Caudate nucleus (tissue), 63 donors: ENCODE measurements at places on chromosomes 1 and 21.

GRCh38 chr1:19165501-19165900, 44.6 kb downstream of the UBR4 start:
- DNase-seq = no peak

GRCh38 chr1:35120458-35121133, 41.4 kb downstream of the ZMYM1 start:
- no peak for DNase-seq

GRCh38 chr1:201911826-201912571, 23.3 kb downstream of the SHISA4 start:
- no peak for DNase-seq

GRCh38 chr1:234953655-234954405, 174.8 kb downstream of the TOMM20 start:
- DNase-seq = no peak

GRCh38 chr1:186757851-186758250, 70.9 kb upstream of the PLA2G4A start:
- no peak for DNase-seq

DNA sequence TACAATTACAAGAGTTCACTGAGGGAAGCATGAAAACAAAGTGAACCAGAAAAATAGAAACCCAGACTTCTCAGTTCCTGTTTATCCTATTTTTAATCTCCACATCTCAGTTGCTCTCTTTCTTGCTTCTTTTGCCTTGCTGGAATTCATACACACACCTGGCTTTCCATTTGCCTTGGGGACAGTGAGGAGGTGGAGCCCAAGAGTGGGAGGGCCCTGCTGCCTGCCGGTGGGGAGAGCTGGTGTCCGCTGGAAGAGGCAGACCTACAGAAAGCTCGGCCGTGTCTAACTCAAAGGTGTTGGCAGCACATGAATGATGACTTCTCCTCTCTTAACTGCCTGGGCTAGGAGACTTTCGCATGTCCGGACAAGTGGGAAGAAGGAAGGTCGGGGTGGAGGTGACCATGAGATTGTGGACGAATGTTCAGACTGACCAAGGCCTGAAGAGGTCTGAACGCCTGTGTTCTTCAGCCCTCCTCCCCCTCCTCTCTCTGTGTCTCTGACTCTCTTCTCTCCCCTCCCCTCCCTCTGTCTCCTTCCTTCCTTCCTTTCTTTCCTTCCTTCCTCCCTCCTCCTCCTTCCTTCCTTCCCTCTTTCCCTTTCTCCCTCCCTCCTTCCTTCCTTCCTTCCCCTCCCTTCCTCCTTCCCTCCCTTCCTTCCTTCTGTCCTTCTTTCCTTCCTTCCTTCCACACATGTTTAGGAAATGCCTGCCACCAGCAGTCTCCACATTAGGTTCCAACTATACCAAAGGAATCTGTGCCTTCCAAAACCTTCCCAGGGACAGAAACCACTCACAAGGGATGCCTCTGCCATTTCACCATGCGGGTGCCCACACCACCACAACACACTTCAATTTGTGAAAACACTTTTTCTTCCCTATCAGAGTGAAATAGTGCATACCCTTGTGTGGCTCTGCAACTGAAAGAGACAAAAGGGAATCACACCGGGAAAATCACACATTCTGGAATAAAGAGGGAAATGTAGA, 157.3 kb upstream of the RUNX1 start:
- DNase-seq = no peak

GRCh38 chr1:186672131-186672530, 8.1 kb downstream of the PTGS2 start:
- DNase-seq = no peak

DNA sequence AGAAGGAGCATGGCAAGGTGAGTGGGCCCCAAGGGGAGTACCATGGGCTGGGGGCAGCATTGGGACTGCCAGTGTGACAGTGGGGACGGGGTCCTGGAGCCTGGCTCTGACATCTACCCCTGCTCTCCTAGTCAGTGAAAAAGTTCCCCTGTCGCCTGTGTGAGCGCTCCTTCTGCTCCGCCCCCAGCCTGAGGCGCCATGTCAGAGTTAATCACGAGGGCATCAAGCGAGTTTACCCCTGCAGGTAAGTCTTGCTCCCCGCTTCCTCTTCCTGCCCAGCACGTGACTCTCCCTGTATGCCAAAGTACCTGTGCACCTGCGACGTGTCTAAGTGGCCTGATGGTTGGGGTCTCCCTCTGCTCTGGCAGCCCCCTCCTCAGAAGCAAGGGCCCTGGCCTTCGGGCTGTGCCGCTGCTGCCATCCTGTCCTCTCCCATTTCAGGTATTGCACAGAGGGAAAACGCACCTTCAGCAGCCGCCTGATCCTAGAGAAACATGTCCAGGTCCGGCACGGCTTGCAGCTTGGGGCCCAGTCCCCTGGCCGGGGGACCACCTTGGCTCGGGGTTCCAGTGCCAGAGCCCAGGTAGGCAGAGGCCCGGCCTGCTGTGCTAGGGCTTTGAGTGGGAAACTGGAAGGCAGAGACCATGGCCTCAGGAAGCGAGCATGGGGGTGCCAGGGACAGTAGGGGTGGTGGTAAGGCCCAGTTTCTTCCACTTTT, 8.1 kb downstream of the ZNF687 start:
- DNase-seq = no peak

GRCh38 chr1:244712669-244713068, 59.7 kb downstream of the DESI2 start:
- DNase-seq = no peak

GRCh38 chr1:193185211-193185610, 1.2 kb downstream of the B3GALT2 start:
- DNase-seq = no peak

- no peak for DNase-seq
Measured at GRCh38 chr21:31267644-31268043, 76.4 kb downstream of the TIAM1 start.

GRCh38 chr21:40846103-40846502, 855 bp downstream of the DSCAM start:
- no peak for DNase-seq

DNA sequence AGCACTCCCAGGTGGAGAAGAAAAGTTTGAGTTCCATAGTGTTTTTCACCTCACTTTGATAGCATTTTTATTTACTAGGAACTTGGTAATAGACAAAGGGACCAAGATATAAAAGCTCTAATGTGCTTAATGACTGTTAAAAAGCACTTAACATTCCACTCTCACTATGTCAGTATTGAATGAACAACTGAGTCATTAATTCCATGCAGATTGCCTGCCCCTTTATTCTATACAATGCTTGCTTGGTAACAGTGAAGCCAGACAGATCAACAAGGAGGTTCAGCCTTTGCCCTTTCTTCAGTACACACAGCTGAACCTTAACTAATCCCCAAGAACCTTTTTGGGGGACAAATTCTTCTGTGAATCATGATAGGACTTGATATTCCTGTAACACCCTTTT, 425.5 kb downstream of the NUF2 start:
- DNase-seq = no peak

DNA sequence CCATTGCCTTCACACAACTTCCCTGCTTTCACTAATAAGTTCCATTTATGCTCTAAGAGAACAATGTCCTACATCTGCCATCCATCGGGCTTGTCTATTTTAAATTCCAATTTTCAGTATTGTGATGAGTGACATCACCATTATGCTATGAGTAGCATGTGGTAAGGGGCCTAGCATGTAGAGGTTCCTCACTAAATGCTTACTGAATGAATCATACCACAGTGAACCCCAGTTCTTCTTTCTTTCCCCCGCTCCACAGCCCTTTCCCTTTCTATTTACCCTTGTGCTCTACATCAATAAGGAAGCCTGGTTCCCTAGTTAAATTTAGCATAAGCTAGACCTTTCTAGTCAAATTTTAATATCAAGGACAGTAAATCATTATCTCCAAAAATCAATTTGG, 195.0 kb upstream of the RGS18 start:
- no peak for DNase-seq

- no peak for DNase-seq
Measured at GRCh38 chr1:161287482-161288054, 22.2 kb downstream of the MPZ start.

- no peak for DNase-seq
Measured at GRCh38 chr1:5730272-5731109, 261.7 kb downstream of the NPHP4 start.

GRCh38 chr1:208569181-208569580, 325.0 kb upstream of the PLXNA2 start:
- no peak for DNase-seq

DNA sequence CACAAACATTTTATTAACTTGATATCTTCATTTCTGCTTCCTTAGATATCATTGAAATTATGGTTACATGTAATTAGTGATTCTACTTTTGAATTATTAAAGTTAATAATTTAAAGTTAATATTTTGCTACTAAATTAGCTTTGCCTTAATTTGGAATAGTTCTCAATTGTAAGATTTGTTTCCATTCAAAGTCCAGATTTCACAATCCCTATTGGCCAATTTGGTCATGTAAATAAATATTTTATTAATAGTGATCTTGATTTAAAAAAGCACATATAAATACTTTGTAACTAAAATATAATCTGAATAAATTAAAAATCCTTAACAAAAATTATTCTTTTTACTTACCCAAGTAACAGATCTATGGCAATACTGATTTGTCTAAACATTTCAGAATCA, 1558.6 kb downstream of the NCAM2 start:
- no peak for DNase-seq

DNA sequence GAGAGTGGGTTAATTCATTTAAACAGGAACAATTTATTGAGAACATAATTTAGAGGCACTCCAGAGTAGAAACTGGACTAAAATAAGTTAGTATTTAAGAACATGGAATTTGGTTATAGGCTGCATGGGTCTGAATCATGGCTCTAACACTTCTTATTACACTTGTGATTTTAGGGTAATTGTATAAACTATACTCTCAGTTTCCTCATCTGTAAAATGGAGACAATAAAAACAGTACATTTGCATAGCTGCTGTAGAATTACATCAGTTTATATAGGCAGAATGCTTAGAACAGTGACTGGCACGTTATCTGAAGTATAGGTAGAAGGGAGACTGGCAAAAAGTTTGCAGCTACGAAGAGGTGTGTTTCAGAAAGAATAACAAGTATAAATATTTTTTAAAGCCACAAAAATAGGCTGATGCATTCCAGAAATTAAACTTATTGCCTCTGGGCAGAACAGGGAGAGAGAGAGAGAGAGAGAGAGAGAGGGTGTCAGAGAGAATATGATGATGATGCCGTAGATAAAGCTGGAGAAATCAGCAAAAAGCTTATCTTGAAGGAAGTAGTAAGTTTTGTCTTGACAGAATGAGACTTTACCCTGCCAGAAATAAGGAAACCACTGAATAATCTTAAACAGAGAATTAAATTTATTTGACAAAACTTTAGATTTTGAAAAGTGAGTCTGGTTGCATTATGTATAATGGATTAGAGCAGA, 8.1 kb upstream of the OR6K3 start:
- DNase-seq = no peak

GRCh38 chr1:24506691-24507381, 4.2 kb downstream of the RCAN3 start:
- DNase-seq = no peak

- no peak for DNase-seq
Measured at GRCh38 chr1:168601051-168601450, 24.6 kb downstream of the XCL1 start.

DNA sequence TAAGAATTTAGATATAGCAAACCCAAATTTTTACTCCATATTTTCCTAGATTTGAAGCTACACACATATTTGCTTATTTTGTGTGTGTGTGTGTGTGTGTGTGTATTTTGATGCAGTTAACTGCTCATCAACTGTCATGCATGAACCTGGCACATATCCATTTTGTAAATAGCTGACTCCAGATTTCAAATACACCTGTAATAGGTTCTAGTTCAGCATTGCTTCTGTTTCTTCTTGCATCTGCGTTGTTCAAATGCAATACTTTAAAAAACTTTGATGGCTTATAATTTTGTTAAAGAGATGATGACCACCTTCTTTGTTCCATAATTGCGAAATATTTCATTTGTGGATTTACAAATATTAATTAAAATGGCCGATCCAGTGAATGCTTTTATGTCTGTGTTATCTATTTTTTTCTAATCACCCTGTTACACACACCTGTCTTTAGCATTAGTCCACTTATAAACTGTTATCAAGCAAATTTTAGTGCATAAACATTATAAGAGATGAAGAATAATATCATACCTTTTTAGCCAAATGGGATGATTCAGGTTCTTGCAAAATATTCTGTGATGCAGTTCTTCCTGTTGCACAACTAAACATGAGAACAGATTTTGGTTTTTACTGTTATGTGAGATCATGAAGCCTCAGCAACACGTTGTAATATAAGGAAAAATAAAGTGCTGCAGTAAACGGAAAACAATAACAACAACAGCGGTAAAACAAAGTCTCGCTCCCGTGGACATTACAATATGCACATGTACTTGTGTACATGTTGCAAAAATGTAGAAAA, 12.7 kb upstream of the S100A11 start:
- DNase-seq = no peak

- DNase-seq = no peak
Measured at GRCh38 chr1:51969038-51969705, 21.3 kb downstream of the RAB3B start.

DNA sequence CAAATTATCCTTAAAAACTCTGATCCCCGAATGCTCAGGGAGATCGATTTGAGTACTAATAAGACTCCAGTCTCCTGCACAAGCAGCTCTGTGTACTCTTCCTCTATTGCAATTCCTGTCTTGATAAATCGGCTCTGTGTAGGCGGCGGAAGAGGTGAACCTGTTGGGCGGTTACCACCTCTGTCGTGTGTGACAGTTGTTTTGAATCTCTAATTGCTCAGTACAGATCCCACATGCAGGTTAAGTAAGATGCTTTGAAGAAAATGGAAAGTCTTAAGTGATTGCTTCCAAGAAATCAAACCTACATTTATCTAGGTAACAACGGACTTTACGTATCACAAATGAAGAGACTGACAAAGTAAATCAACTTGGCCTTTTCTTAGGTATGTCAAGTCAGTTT, 35.5 kb downstream of the COA6 start:
- no peak for DNase-seq

DNA sequence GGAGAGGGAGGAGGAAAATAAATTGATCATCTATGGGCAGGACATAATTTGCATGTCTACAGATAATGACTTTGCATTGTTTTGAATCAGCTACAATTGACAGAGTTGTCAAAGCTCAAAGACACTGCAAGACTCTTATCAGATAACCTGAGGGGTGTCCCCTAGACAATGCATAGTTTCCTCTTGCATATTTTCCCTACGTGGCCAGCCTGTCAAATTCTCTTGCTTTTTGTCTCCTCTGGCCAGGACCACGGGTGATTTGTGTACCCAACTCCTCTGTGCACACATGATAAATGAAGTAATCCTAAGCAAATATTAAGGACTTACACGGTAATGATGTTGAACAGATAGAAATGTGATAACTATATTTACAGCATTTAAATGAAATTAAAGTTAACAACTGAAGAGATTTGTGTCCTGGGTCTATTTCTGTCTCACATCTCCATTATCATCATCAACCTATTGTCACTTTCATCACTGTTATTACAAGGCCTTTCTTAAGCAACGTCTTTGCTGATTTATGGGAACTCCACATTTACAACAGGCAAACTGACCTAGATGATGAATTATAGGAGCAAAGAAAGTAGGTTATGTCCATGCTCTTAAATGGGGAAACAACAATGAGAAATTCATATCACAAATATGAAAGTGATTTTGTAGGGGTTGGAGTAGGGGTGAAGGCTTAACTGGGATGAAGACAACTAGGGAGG, 18.8 kb downstream of the BATF3 start:
- DNase-seq = no peak

- DNase-seq = no peak
Measured at GRCh38 chr1:108897865-108898720, 21.3 kb downstream of the GPSM2 start.
